ENCODE measurements at places on chromosomes 2 and 18.

GRCh38 chr18:70489986-70490933, 201.4 kb downstream of the SOCS6 start:
- H3K27me3 ChIP-seq: no peaks in the 10 kb centered on the region
- DNase-seq: no peak
- no peak overlapping the region for H3K4me3 ChIP-seq
- H3K27ac ChIP-seq: no peak overlapping the region
- H3K4me1 ChIP-seq: peaks cover 3% of the 10 kb centered on the region

GRCh38 chr2:120780402-120780801, 44.7 kb downstream of the GLI2 start:
- H3K36me3 ChIP-seq: no peaks in the 10 kb centered on the region
- no peak for DNase-seq
- no peak overlapping the region for H3K4me3 ChIP-seq
- no peaks in the 10 kb centered on the region for H3K4me1 ChIP-seq

DNA sequence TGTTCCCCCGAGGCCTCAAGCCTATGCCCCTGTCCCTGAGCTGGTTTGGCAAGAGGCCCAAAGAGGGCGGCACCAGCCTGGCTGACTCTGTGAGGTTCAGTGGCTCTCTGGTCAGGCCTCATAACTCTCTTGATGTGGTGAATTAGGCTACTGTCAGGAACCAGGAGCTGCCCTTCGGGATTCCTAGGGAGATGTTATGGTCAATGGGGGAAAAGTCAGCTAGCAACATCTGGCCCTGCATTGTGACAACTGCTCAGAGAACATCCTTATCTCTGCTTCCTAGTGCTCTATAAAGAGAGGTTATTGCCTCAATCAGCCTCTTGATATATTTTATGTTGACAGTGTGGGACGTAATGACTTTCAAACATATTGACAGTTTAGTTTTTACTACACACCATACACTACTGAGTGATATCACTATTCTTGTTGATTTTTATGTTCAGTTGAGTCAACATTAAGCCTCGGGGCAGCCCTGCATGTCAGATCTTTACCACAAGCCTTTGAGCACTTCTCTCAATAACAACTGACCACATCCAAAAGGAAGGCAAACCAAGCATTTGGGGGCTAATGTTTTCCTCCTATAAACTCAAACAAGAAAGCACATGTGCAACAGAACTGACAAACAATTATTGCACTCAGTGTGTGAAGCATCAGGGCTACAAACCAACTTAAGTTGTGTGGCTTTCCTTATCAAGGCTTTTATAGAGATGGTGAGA, 448.3 kb upstream of the SLC14A2 start:
- H3K27ac ChIP-seq: no peak overlapping the region
- no peaks in the 10 kb centered on the region for H3K27me3 ChIP-seq
- no peak for DNase-seq
- H3K4me3 ChIP-seq: no peak overlapping the region
- no peaks in the 10 kb centered on the region for H3K4me1 ChIP-seq

GRCh38 chr2:21054011-21054410, 10.1 kb upstream of the APOB start:
- H3K4me3 ChIP-seq: no peak overlapping the region
- H3K4me1 ChIP-seq: no peaks in the 10 kb centered on the region
- no peak overlapping the region for H3K27ac ChIP-seq
- DNase-seq: no peak
- H3K27me3 ChIP-seq: no peaks in the 10 kb centered on the region
- H3K36me3 ChIP-seq: no peaks in the 10 kb centered on the region

DNA sequence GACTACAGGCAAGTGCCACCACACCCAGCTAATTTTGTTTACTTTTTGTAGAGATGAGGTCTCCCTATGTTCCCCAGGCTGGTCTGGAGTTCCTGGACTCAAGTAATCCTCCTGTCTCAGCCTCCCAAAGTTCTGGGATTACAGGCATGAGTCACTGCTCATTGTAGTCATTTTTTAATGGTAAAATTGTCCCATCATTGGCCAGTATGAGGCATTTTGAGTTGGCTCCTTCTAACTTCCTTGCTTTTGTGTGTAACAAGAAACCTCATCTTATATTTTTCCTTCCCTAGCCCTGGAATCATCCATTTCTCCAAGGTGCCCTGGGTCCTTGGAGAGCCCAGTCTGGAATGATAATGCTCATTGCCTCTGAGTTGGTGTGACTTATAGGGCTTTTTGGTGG, 148.5 kb downstream of the INHBB start:
- DNase-seq: no peak
- no peak overlapping the region for H3K27ac ChIP-seq
- H3K4me1 ChIP-seq: no peaks in the 10 kb centered on the region
- no peak overlapping the region for H3K4me3 ChIP-seq

DNA sequence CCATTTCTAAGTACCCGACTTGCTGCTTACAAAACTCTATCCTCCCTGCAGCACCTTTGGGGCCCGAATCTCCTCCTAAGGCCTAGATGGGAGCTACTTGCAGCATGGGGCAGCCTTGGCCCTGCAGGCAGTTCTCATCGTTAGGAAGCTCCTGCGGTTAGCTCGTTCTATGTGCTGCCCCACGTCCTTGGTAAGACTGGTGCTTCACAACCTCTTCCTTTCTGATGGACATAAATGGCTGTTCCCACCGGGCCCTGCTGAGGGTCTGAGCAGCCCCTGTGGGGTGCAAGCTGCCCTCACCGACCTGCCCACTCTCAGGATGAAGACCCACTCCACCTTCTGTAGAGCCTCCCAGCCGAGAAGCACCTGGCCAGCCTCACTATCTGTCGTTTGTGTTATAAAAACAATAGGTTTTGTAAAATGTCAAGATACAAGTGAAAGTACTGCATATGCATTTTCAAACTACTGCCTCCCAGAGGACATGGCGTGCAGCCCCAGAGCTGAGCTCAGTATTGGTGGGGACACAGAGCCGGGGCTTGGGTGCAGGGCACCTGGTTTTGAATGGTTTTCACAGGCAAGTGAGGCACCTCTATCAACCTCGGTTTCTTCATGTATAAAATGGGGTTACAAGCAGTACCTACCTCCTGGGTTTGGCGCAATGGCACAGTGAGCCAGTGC, 19.4 kb downstream of the OTOF start:
- H3K36me3 ChIP-seq: no peaks in the 10 kb centered on the region
- H3K4me3 ChIP-seq: no peak overlapping the region
- no peak overlapping the region for H3K27ac ChIP-seq
- H3K4me1 ChIP-seq: no peaks in the 10 kb centered on the region
- DNase-seq: no peak

GRCh38 chr2:187117483-187117882, 268.5 kb upstream of the ZSWIM2 start:
- H3K4me1 ChIP-seq: no peaks in the 10 kb centered on the region
- H3K27me3 ChIP-seq: no peaks in the 10 kb centered on the region
- no peak for DNase-seq
- no peaks in the 10 kb centered on the region for H3K36me3 ChIP-seq
- H3K27ac ChIP-seq: no peak overlapping the region

DNA sequence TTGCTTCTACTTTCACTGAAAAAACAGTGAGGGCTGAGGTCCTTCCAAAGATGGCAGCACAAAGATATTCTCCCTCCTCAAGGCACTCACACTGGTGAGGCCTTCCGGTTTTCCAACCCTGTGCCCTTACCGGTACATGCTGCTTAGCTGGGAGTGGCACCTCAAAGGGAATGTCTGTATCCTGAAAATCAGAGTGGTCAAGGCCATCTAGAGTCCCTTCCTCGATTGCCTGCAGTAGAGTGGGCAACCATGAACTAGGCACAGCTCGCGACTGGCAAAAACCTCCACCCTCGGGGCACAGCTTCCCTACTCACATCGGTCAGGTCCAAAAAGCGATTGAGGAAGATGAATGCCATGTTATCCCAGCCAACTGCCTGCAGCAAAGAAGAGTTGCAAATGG, 3.4 kb downstream of the KRTCAP3 start:
- no peaks in the 10 kb centered on the region for H3K36me3 ChIP-seq
- H3K4me3 ChIP-seq: no peak overlapping the region
- peaks cover 11% of the 10 kb centered on the region for H3K4me1 ChIP-seq

Data from pancreas (tissue), 10 donors.